Cardiac muscle cell (in vitro differentiated cells and primary cell): ENCODE measurements at places on chromosomes 7 and 10.

DNA sequence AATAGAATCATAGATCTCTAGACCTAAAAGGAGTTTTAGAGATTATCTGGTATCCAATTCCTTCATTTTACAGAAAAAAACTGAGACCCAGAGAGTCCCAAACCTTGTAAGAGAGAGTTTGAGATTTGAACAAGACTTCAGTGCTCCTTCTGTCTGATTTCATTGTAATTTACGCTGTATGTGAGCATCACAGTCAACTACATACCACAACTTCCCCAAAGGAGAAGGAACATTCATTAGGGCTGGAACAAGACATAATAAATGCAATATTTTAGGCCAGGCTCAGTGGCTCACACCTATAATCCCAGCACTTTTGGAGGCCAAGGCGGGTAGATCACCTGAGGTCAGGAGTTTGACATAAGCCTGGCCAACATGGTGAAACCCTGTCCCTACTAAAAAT lies 17.3 kb upstream of the PRKAR2B start:
- peaks cover 20% of the 10 kb centered on the region for H3K4me1 ChIP-seq
- H3K36me3 ChIP-seq, result no peaks in the 10 kb centered on the region
- no peak overlapping the region for H3K4me3 ChIP-seq

- H3K27ac ChIP-seq, result no peak overlapping the region
- no peaks in the 10 kb centered on the region for H3K36me3 ChIP-seq
- no peak overlapping the region for H3K4me3 ChIP-seq
- no peaks in the 10 kb centered on the region for H3K4me1 ChIP-seq
- peak; percentile 41 for DNase-seq
Measured at GRCh38 chr7:27442455-27442854, 199.9 kb downstream of the EVX1 start.

DNA sequence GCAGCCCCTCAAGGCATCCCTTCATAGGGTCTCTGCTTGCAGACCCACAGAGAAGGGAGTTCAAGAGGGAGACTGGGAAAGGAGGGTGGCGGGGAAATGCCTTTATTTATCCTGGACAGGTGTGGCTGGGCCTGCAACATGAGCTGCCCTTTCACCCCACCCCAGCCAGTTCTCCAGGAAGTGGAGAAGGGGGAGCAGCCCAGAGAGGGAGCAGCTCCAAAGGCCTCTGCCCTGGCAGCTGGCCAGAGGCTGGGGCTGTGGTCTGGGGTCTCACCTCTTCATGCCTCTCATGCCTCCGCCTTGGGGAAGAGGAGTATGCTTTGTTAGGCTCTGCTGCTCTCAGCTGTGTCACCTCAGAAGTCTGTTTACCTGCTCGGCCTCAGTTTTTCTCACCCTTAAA lies 3.1 kb downstream of the LDB3 start:
- no peaks in the 10 kb centered on the region for H3K27me3 ChIP-seq
- peaks cover 16% of the 10 kb centered on the region for H3K36me3 ChIP-seq
- H3K27ac ChIP-seq, result peak overlapping the region; percentile 100
- no peak for DNase-seq
- H3K4me1 ChIP-seq, result peaks cover 71% of the 10 kb centered on the region

DNA sequence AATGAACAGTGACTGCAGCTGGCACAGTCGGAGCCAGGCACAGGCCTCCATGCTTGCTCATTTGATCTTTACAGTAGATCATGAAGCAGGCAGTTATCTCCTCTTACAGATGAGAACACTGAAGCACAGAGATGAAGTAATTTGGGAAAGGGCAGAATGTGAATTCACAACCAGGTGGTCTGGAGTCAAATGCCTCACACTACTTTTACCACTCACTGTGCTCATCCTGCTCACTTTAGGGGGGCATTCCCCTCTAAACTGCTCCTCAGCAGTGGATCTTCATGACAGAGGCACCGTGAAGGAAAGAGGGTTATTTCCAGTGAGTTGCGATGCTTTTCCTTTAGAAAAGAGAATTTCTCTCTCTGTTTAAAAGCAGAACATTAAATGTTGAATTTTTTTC lies 15.1 kb downstream of the SNX10 start:
- H3K27ac ChIP-seq, result no peak overlapping the region
- H3K4me1 ChIP-seq, result no peaks in the 10 kb centered on the region
- H3K27me3 ChIP-seq, result no peaks in the 10 kb centered on the region

- no peaks in the 10 kb centered on the region for H3K27me3 ChIP-seq
- no peaks in the 10 kb centered on the region for H3K4me1 ChIP-seq
- no peaks in the 10 kb centered on the region for H3K36me3 ChIP-seq
- no peak for DNase-seq
- no peak overlapping the region for H3K4me3 ChIP-seq
Measured at GRCh38 chr7:1948887-1949680, 279.0 kb downstream of the ELFN1 start.
